NCI-H2107 (cell line): ENCODE measurements at places on chromosomes 6 and 20.

DNA sequence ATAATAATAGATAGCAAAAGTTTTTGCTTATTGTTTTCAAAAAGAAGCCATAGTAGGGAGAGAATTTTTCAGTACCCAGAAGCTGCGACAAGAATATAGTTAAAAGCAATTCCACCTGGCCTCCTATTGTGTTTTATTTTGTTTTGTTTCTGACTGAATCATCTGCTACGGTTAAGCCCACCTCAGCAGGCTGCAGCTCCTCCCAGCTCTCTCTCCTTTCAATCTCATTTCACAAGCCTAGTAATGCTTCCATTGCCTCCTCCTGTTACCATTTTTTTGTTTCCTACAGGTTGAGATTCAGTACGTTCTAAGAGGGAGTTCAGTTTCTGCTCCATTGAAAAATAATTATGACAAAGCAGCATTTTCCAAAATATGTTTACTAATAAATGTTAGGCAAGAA, 77.9 kb downstream of the PCSK2 start:
- DNase-seq = no peak

GRCh38 chr6:141846639-141847038, 286.1 kb upstream of the GJE1 start:
- DNase-seq = no peak

DNA sequence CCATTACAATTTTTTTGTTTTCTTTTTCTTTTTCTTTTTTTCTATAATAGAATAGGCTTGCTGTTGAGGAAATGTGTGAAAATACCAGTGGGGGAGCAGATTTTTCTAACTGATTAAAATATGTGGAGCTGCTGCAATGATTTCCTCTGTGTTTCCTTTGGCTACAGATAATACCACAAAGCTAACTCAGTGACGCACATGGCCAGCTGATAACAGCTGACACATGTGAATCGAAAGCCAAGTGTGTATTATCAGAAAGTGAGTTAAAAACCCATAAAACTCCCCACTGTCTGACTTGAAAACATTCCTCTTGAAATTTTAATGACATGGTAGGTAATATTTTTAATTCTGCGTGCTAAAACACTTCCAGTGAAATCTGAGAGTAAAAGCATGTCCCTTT, 70.8 kb upstream of the AHI1 start:
- DNase-seq = no peak

DNA sequence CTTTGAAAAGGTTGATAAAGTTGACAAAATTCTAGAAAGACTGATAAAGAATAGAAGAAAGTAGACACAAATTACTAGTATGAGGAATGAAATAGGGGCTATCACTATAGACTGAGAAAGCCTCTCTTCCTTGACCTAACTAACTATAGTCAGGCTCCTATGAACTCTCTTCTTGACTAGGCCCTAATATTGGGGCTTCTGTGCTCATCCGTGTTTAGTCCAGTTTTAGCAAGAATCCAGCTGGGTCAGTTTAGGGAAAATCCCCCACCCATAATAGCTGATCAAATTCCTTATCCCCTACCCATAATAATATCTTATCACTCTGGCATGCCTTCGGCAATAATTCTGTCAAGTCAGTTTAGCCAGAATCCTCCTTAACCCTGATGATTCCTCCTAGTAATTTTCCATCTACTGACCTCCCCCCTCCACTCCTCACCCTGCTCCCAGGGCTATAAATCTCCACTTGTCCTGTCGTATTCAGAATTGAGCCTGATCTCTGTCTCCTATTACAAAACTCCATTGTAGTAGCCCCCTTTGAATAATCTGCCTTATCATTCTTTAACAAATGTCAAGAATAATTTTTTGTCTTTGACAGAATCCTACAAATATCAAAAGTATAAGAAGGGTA, 138.1 kb downstream of the TFAP2A start:
- no peak for DNase-seq

- no peak for DNase-seq
Measured at GRCh38 chr6:18081025-18081668, 41.3 kb downstream of the NHLRC1 start.

GRCh38 chr20:38159566-38159956, 5.5 kb downstream of the TGM2 start:
- DNase-seq = no peak

DNA sequence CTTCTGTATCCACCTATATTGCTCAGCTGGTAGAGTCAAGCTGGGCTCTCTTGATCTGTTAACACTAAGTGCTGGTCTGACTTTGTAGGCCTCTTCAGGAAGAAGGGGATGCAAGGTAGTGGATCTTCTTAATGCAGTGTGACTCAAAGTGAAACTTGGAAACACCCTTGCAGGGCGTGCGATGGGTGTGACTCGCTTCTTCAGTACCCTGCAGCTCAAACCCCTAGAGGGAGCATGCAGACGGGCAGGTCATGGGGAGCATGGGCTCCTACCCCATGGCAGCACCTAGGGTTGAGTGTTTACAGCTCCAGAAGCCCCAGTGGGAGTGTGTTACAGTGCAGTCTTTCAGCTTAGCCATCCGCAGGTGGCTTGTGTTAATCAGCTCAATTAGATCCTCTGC, 757 bp upstream of the SAMD3 start:
- no peak for DNase-seq

- no peak for DNase-seq
Measured at GRCh38 chr6:11315743-11316437, 83.4 kb upstream of the NEDD9 start.

DNA sequence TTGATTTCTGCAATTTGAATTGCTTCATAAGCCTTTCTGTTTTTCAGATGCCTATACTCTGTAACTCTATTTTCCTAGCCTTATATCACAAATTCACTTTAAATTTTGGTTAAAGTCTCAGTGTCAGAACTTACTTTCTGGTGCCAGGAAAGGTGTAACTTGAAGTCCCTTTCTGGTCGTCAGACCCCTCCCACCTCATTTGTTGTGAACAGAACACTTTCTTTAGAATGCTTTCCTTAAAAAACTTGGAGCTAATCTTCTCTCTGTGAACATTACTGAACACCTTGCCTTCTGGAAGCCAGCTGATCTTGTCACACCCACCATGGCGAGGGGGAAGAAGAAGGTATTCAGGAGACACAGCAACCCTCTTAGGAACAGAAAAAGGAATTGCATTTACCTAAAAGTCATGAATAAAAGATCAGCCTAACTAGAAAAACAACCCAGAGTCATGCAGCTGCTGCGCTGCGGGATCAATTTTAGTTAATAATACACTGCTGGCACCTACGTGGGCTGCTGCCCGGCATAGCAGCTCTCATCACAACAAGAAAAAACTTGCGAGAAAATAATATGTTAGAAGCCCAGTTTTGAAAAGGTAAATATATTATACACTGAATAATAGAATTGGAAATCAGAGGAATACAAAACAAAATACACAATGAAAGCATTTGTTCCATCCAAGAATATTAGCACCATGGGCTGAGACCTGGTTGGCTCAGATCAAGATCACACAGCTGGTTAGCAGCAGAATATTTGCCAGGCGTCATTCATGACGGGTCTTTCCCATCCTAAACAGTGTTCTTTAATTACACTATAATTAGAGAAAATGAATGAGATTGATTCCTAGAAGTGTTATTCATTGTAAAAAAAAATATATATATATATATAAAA, 5.8 kb upstream of the FAM217A start:
- no peak for DNase-seq

DNA sequence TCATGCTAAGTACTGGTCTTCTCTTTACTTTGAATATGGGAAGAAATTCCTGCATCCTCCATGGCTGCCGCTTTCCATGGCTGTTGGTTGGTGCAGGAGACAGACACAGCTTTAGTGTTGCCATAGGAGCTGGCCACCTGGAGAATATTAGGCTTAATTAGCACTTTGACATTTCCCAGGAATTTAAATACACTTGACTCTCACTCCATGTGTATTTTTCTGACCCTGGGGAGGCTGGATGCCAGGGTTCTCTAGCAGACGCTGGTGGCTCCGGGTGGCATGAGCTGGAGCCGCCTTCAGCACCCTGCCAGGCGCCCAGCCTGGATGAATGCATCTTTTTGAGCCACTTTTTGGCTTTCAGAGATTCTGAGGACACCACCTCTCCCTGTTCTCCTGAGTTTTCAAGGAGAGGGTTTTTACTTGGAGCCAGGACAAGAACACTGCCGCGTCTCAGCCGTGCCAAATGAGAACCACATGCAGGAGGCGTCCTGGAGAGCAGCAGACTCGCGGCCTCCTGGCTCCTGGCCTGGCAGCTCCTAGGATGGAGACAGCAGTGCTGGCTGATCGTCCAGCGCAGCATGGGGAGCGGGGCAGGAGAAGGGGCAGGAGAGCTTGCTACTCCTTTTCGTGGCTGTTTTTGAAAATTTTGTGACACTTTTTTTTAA, 258.8 kb downstream of the SMOC2 start:
- no peak for DNase-seq

DNA sequence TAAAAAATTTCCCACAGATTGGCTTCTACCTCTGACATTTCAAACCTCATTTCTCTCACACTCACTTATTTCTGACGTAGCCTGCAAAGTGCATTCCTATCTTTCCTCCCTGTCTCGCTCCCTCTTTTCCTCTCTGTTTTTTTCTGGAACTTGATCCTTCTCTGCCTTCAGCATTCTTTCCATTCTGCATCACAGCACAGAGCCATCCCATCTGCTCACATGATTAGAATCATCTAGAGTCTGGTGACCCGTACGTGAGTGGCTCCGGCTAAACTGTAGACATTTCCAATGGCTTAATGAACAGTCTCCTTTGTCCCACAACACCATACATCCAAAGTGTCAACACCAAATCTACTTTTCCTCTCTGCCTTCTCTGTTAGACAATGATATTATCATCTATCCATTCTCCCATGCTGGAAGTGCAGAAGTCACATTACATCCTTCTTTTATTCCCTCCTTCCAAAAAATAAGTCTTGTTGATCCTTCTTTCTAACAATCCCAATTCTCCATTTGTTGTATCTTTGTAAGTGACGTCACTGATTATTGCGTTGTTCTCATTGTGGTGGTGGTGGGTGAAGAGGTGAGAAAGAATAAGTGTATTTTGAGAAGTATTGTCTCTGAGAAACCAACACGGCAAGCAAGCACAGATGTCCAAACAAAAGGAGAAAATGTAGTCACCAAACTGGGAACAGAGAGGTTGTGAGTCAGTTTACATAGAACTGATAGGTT, 41.6 kb downstream of the OPRM1 start:
- no peak for DNase-seq

- DNase-seq = no peak
Measured at GRCh38 chr6:138240476-138241245, 22.4 kb upstream of the PBOV1 start.

GRCh38 chr20:18847226-18847755, 33.7 kb downstream of the SCP2D1 start:
- DNase-seq = no peak

GRCh38 chr6:109295109-109295773, 87.0 kb downstream of the CD164 start:
- no peak for DNase-seq
